CD4-positive, alpha-beta T cell treated with Interleukin-4 for 4 hours (primary cell): ENCODE measurements at places on chromosomes 11 and 22.

- DNase-seq = no peak
Measured at GRCh38 chr22:17733466-17733865, 40.8 kb downstream of the BID start.

DNA sequence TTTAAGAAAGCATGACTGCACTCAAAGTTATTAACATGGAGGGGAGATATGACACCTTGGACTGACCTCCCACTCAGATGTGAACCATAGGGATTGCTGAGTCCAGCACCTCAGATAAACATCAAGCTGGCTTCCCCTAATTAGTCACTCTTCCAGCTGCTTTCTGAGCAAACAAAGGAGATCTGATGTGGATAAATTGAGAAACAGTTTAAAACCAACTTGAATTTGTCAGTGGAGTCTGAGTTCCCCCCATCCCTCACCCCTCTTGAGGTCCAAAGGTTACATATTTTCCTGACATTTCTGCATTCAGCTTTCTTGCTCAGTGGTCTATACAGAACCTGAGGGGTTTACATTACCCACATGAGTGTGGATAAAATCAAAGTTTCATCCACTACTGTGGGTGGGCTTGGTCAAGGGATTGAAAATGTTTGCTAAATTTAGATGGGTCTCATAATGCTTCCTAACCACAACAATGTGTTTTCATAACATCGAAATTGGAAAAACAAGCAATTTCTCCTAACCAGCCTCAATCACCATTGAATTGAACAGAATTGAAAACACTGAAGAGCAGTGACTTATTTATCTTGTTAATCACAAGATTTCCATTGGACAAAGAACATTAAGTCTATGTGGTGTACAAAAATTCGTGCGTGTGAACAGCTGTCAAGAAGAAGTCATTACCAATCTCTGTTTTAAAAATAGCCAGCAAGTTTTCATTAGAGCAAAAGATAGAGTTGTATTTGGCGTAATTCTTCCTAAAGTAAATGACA is 292.3 kb downstream of the METTL15 start:
- DNase-seq = no peak

GRCh38 chr11:126861796-126862459 is 138.6 kb downstream of the KIRREL3 start:
- DNase-seq = no peak

DNA sequence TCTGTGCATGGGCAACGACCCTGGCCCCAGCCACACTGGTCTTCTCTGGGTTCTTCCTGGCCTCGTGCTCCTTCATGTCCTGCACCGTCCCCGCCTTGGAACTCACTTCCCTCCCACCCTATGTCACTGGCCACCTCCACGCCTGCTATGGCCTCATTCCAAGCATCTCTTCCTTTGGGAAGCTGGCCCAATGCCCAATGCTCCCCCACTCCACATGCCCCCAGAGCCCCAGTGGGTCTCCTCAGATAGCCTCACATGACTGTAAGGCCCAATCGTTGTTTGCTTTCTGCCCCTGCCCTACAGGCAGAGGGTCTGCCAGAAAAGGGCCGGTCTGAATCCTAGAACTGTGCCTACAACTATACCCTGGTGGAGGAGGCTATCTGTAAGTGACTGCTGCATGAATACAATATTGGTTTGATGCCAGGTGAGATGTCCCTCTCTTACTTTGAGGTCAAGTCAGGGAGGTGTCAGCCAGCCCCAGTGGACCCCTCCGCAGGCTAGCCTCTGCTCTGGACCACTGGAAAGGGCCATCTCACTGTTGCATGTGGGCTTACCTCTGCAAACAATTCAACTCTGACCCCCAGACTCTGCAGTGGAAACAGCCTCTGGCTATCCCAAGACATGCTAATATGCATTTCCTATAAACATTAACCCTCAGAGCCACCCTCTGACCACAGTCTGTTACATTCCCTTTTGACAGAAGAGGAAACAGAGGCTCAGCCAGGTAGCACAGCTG is 2.1 kb upstream of the GNAZ start:
- no peak for DNase-seq

DNA sequence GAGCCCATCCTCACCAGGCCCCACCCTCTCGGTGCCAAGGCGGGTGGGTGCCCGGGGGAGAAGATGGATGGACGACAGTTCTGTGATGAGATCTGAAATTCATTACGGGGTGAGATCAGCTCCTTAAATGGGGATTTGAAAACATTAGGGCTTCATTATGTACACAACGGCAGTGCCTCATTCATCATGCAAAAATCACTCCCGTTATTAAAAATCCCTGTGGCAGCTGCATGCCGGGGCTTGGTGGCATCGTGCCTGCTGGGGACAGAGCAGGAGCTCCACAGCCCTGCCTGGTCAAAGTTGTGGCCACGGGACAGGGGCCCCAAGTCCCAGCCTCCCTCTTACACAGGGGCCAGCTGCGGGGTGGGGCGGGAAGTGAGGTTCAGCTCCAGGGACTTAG is 20.2 kb downstream of the OTUB1 start:
- no peak for DNase-seq

GRCh38 chr22:28357193-28357592 is 322.4 kb downstream of the TTC28 start:
- no peak for DNase-seq

GRCh38 chr11:110587972-110588371 is 124.3 kb downstream of the ARHGAP20 start:
- no peak for DNase-seq

- peak; percentile 68 for DNase-seq
Measured at GRCh38 chr11:59560290-59560701, 49.0 kb downstream of the OR4D9 start.

DNA sequence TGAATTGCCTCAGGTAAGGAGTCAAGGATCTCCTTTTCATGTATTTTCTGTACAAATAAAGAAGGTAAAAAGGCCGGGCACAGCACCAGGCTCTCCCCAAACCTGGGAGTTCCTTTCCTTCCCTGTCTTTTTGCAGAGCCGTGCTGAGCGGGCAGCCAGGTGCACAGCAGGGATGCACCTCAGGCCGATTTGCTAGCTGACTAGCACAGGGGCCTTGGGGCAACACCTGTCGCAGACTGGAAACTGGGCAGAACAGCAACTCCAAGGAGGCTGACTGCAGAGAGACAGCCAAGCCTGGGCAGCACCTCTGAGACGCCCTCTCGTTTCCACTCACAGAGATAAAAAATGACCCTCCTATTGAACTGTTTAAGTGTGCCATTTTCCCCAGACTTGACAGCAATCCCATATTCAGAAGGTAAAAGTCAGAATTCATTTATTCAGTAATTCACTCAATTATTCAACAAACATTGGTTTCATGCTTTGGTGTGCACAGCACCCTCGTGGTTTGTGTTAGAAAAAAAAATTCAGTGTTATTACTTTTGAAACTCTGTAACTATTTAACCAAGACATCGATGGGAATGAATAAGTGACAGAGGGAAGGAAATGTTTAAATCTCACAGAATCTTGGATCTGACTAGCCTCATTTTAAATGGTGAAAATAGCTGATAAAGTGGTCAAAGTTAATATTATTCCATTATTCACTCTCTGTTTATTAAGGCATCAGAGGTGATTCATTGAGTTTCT is 120.9 kb downstream of the GALNT18 start:
- no peak for DNase-seq

- DNase-seq = no peak
Measured at GRCh38 chr11:34978236-34979191, 62.1 kb downstream of the PDHX start.

DNA sequence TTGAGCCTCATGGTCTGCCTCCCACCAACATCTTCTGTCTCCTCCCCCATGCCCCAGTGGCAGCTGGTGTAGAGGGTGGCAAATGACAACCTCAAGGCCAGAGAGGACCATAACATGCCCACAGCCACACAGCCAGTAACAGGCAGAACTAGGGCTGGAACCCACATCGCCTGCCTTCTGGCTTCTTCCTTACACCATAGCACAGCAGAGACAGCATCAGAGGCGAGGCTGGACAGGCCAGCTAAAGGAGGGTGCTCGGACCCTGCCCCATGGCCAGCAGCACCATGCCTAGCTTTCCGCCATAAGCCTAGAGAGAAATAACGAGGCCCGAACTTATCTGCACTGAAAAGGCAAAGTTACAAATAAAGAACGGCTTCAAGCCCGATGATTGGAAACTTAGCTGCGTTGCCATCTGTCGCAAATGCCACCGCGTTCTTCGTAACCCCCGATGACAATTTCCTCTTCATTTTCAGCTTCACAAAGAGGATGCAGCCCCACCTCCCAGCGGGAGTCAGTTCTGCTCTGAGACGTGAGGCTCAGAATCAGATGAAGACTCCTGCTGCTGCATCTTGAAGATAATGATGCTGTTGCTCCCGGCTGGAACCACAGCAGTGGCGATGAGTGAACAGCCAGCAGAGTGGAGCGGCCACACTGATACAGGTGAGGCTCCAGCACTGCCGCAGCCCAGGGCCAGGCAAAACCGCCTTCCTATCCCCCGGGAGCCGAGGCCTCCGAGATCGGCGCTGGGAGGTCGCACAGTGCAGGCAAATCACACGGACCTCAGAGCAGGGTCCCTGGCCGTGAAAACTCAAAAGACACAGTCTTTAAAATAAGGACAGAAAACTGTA is 73.8 kb upstream of the RTL6 start:
- DNase-seq = no peak

DNA sequence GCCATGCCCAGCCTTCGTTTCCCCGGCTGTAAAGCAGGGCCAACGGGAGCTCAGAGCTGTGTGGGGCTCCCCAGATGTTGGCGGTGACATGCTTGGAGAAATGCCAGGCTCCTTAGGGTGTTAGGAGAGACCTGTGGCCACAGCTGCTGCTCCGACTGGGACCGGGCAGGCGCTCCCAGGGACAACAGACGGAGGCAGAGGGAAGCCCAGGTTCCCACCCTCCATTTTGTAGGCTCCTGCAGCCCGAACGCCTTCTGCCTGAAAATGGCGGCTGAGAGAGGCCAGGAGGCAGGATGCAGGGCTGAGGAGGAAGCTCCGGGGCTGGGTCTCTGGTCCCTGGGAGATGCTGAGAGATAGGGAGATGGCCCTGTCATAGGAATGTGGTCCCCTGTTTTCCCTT is 10.0 kb downstream of the CD6 start:
- DNase-seq = no peak

GRCh38 chr11:132154781-132155180 is 784.4 kb downstream of the NTM start:
- no peak for DNase-seq

- no peak for DNase-seq
Measured at GRCh38 chr11:75475767-75476650, 43.0 kb upstream of the KLHL35 start.

DNA sequence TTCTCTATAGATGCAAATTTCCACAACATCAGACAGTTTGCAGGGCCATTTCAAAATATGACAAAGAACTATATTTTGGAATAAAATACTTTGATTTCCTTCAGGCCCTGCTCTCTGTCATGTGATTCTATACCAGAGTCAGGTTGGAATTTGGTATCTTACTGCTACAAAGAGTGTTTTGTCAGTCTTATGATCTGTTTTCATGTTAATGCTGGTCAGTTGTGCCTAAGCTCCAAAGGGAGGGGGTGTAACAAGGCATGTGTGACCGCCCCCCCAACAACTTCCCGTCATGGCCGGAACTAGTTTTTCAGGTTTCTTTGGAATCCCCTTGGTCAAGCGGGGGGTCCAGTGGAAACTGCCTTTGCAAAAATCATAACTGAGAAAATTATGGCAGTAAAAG is 15.1 kb downstream of the C11orf96 start:
- DNase-seq = no peak

DNA sequence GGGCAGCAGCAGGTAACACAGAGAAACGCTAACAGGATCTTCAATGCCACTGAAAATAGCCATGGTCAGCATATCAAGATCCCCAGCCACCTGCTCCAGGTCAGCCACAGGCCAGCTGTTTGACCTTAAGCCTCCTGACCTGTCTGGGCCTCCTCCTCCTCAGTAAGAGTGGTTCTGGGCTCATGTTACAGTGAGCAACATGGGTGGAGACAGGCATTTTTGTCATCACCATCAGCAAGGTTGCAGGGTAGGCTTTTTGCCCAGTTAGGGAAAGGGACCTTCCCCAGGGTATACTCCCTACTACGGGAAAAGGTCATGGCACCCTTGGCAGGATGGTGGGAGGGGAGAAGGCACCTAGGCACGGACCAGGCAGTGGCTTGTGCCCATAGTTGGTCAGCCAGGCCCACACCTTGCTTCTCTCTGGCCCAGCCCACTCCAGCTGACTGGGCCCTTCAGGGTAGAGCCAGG is 131.8 kb upstream of the PARVA start:
- no peak for DNase-seq

DNA sequence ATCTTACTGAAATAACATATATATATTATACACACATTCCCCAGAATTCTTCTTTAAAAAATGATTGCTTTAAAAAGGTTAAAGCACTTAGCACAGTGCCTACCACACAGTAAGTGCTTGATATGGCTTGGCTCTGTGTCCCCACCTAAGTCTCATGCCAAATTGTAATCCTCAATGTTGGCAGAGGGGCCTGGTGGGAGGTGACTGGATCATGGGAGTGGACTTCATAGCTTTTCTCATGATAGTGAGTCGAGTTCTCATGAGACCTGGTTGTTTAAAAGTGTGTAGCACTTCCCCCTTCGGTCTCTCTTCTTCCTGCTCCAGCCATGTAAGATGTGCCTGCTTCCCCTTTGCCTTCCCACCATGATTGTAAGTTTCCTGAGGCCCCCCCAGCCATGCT is 6.2 kb downstream of the CRYAB start:
- DNase-seq = no peak

DNA sequence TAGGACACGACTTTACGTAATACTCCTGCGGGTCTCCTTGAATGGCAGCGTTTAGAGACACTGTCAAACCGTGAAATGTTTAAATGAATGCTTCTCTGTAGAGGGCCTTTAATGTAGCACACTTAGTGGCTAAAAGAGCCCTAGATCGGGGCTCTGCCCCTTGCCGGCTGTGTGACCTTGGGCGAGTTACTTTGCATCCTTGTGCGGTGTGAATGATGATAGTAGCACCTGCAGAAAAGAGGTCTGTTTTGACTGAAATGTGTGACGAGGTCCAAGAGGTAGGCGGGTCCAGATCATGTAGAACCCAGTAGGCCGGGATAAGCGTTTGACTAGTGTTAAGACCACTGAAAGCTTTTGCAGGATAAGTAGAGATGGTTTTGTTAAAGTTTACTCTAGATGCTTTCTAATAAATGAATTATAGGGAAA is 866 bp downstream of the MED17 start:
- no peak for DNase-seq

GRCh38 chr11:36074941-36075431 is 131.1 kb downstream of the LDLRAD3 start:
- DNase-seq = no peak

- DNase-seq = no peak
Measured at GRCh38 chr11:126054882-126055281, 7.8 kb downstream of the CDON start.

- DNase-seq = no peak
Measured at GRCh38 chr11:47532597-47533213, 20.2 kb downstream of the CELF1 start.

DNA sequence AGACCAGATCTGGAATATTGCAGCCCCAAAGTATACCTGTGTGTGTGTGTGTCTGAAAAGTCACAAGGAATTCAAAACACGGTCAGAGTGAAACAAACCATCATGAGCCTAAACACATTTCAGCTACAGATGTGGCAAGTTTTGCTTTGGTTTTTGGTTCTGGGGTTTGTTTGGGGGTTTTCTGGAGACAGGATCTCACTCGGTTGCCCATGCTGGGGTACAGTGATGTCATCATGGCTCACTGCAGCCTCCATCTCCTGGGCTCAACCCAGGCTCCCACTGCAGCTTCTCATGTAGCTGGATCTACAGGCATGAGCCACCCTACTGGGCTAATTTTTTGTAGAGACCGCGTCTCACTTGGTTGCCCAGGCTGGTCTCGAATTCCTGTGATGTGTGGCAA is 41.4 kb upstream of the PHF21A start:
- DNase-seq = no peak

GRCh38 chr11:66639066-66639813 is 737 bp downstream of the RBM4 start:
- DNase-seq = peak; percentile 33

GRCh38 chr11:35856259-35856658 is 87.6 kb upstream of the LDLRAD3 start:
- no peak for DNase-seq
